Heart left ventricle (tissue), 16 donors: ENCODE measurements at places on chromosomes 7 and 10.

- peak; percentile 57 for DNase-seq
These were observed 881 bp downstream of the C10orf67 start for GRCh38 chr10:23343591-23344240.

DNA sequence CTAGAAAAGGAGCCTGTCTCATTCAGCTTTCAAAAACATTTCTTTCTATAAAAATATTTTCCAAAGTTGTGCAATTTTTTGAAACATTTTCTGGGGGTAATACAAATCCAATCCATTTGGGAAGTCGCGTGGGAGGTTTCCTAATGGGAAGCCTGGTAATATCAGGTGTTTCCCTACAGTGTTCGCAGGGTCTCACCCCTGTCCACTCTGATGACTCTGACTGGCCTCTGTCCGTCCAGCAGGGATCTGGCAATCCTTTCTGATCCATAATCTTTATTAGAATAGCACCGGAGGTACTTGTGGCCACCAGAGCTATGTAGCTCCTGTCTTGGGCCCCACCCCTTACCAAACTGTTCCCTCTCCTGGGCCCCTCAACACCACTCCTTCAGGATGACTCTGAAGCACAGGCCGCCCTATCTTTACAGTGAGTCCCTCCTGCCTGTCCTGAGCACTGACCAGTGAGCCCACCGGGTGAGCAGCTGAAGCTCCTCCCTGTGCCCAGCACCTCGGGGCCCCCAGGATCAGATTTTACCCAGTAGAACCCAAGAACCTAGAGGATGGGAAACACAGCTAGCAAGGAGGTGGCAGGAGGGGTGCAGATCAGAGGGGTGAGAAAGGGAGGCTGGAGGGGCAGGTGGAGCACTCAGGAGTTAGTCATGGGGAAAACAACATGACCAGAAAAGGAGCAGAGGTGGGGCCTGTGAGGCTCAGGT, 84.8 kb downstream of the PTPRE start:
- no peak for DNase-seq

GRCh38 chr7:130850956-130851355, 116.9 kb upstream of the KLF14 start:
- DNase-seq, result no peak

GRCh38 chr10:111836571-111836970, 347.0 kb downstream of the GPAM start:
- DNase-seq, result no peak

GRCh38 chr10:3803295-3803926, 18.4 kb upstream of the KLF6 start:
- no peak for DNase-seq

DNA sequence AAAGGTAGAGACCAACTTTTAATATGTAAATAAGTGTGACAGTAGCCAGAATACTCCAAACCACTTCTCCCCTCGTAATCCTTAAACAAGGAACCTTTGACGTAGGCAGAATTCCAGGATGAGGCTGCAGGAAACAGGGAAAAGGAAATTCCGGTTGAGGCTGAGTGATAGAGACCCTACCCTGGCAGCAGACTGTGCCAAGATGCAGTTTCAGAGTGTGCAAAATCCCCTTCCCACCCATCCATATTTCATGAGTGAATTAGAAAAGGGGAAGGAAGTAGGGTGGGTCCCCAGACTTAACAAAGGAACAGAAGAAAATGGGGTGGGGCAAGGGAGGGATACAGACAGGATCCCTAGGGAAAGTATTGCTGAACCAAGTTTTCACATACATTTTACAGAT, 143.0 kb downstream of the RAPGEF5 start:
- DNase-seq, result no peak
